Karpas-422 (cell line): ENCODE measurements at places on chromosomes 3 and 15.

- DNase-seq = peak; percentile 31
These were observed 7.9 kb downstream of the GBE1 start for GRCh38 chr3:81753416-81754027.

GRCh38 chr3:177349384-177349783, 152.1 kb upstream of the TBL1XR1 start:
- no peak for DNase-seq

DNA sequence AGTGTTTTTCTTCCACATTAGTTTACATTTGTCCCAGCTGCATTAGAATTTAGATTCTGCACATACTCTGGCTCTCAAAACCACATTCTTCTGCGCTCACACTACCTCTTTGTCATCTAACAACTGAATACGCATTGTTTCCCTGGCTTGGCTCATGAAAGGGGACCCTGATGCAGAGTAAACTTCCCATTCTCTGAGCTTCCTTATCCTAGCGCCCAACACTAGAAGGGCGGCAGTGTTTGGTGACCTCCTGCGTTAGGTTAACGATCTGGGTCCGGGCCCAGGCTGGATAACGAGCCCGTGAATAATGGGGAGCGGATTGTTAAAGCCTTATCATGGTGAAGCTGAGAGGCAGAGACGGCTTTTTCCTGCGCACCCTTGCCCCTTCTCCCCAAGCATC, 63.9 kb downstream of the ETV5 start:
- no peak for DNase-seq

DNA sequence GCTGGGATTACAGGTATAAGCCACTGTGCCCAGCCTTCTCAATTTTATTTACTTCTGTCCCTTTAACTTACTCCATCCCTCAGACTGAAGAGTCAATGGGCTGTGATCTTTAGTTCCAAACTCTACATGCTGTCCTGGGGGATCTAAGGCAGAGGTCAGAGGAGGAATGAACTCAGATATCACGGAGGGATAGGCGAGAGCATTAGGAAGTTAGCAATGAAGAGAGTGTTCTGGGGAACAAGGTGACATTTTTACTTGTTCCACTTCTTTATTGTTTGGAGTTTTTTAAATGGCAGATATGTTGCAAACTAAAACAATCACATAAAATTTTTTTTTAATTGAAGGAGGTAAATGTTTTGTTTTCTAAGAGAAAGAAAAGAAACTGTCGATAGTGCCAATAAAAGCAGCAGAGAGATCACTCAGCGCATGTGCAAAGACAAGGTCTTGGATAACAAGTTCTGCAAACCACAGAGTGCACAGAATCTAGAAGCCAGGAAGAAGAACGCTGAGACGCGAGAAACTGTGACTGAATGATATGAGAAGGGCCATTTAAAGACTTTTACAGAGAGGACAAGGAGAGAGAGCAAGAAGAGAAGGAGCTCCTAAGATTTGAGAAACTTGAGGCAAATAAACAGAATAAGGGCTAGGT, 10.8 kb upstream of the CA12 start:
- DNase-seq = no peak

GRCh38 chr3:140274429-140274828, 339.4 kb downstream of the CLSTN2 start:
- DNase-seq = no peak

GRCh38 chr3:33315826-33316225, 38.6 kb downstream of the FBXL2 start:
- no peak for DNase-seq

DNA sequence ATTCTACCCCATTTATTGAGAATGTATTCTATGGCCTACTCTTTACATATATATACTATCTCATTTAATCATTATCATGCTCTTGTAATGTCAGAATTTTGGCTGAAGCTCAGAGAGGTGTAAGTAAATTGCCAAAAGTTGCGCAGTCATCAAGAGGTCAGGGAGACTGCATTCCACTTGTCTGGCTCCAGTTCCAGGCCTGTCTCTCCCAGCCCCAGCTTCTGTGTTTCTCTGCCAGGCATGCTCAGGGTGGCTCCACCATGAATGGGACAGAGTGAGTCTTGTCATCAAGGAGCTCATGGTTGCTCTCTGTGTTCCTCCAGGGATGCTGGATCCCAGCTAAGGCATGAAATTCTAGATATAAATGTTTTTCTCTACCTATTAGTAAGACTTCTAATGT, 635.1 kb upstream of the MDFIC2 start:
- no peak for DNase-seq

DNA sequence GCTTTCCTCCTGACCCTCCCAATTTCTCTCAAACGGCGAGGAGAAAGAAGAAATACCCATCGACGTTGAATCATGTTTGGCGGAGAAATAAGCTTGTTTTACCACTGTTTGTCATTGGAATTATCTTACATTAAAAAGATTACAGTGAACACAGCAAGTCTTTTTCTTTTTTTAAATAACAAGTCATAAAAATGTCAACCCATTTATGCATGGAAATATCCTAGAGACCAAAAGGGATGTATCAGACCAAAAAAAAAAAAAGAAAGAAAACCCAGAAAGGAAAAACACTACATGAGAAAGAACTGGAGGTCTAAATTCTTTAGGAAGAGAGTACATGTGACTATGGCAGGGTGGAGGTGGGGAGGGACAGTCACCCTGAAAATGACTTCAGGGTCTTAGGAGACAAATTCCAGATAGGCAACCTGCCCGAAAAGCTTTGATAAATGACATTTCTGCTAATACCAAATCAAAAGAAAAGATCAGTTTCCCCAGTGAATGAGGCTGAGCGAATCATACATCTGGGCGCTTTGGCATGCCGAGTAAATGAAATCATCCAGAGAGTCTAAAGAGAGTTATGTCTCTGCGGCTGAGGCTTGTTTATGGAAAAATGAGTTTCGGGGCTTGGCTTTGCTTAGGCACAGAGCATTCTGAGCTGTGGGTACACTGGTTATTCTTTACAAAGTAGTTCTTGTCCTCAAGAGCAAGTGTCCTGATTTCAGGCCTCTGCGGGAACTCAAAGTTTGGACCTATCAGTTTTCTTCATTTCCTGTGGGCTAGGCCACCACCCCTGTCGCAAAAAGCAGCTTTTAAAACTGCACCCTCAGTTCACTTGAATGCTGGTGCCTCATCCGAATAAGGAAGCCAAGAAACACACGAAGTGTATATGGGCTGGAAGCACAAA, 110.1 kb upstream of the TGFBR2 start:
- DNase-seq = no peak

GRCh38 chr3:46367811-46368210, 2.9 kb upstream of the CCR5 start:
- peak; percentile 7 for DNase-seq

- no peak for DNase-seq
These were observed 540 bp upstream of the EDC3 start for GRCh38 chr15:74696398-74696729.

GRCh38 chr15:88255484-88256278, 858 bp downstream of the NTRK3 start:
- no peak for DNase-seq

DNA sequence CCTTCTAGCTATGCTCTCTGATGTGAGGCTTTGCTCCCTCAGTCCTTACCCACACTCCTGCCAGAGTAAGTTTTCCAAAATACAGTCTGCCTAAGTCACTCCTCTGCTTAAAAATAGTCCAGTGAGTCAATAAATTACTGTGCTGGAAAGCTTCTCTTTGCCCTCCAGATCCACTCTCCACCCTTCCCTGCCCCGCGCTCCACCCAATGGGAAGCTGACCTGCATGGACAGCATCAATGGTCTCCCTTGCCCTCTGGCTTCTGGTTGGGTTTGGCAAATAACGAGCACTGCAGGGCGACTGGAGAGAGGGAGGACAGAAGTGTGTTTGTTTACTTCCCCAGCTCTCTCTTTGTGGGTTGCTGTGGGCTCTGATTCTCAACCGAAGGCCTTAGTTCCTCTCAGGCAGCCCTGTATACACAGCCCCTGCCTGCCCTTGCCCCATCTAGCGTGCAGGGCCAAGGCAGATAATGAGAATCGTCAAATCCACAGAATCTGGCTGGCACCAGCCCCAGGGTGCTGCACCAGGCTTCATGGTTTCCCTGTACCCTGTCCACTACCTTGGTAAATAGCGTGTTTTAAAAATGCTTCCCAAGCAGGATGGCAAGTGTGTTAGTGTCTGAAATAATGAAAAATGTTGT, 110.4 kb downstream of the ADAMTSL3 start:
- no peak for DNase-seq

GRCh38 chr3:56683122-56683817, at the start of gene TASOR:
TASOR (minus strand) TSS chr3:56683265; CDS start chr3:56683006, 259 bp downstream.
- peak; percentile 96 for DNase-seq

DNA sequence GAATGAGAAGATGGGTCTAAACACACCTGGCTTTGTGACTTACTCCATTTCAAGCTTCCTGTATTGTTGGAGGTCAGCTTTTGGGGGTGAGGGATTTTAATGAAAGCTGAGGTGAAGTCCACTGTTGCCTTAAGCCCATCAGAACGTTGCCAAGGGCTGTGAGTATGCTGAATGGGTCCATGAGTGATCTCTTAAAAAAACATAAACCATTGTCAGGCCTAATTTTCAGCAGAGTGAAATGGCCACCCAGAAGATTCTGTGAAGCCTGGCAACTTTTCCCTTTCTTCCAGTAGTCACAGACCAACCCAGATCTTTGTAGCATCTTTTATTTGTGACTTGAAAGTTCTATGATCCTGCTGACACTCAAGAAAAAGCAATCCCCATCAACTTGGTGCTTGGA, 87.0 kb downstream of the SMAD3 start:
- no peak for DNase-seq

- DNase-seq = no peak
These were observed 69.4 kb downstream of the B3GALNT1 start for GRCh38 chr3:161035711-161036110.

GRCh38 chr15:90813796-90814190, 54.6 kb upstream of the FURIN start:
- no peak for DNase-seq
